Naive B cell (primary cell): ENCODE measurements at places on chromosomes 13 and 19. TPM values are rescaled to one million over a fixed set of nuclear protein-coding genes. Genes with fewer than 3 reads are reported as not detected.

DNA sequence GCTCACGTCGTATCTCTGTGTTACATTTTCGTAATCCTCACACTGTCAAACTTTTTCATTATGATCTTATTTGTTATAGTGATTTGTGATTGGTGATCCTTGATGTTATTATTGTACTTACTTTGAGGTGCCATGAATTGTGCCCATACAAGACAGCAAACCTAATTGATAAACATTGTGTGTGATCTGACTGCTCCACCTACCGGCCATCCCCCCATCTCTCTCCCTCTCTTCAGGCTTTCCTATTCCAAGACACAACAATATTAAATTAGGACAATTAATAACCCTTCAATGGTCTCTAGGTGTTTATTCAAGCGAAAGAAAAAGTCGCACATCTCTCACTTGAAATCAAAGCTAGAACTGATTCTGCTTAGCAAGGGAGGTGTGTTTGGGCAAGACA is 349.3 kb downstream of the RBM26 start:
- DNase-seq: no peak
- no peak overlapping the region for H3K4me3 ChIP-seq
- no peaks in the 10 kb centered on the region for H3K36me3 ChIP-seq
- H3K27me3 ChIP-seq: peaks cover 12% of the 10 kb centered on the region
- no peaks in the 10 kb centered on the region for H3K4me1 ChIP-seq

DNA sequence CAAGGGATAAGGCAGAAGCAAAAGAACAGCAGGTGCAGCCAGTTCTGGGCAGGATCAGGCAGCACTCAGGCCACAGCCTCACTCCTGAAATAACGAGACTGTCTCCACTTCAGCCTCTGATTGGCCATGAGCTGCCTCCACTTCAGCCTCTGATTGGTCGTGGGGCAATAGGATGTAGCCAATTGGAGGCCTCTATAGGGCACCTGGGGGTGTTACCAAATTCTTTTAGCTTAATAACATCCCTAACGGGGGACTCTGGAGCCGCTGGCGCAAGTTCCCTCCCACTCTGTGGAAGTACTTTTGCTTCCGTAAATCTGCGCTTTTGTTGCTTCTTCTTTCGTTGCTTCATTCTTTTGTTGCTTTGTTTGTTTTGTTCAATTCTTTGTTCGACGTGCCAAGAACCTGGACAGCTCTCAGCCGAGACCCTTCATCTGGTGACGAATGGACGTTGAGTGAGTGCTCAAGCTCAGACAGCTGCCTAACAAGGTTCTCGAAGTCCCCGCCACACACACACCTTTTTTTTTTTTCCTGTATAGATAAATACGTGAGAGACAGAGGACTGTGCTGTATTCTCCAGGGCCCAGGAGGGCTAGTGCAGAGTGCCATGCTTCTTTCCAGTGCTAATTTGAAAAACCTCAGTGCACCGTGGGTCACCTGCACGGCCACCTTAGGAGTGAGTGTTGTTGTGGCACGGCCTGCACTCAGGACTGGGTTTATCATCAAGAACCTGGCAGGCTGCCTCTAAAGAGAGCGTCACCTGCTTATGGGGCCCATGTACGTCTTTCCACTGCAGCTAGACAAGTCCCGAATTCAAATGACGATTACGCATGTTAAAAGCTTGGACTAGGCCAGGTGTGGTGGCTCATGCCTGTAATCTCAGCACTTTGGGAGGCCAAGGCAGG is 32.0 kb upstream of the TUBGCP3 start:
- peaks cover under 1% of the 10 kb centered on the region for H3K4me1 ChIP-seq
- peak; percentile 28 for DNase-seq
- H3K36me3 ChIP-seq: no peaks in the 10 kb centered on the region
- H3K4me3 ChIP-seq: peak overlapping the region; percentile 6
- no peak overlapping the region for H3K27ac ChIP-seq

GRCh38 chr19:35404879-35405622 is 34.2 kb downstream of the GPR42 start:
- peaks cover 11% of the 10 kb centered on the region for H3K27me3 ChIP-seq
- H3K4me1 ChIP-seq: peaks cover 17% of the 10 kb centered on the region
- no peak overlapping the region for H3K4me3 ChIP-seq
- H3K36me3 ChIP-seq: no peaks in the 10 kb centered on the region
- no peak overlapping the region for H3K27ac ChIP-seq

DPF1 gene
- not detected for polyA plus RNA-seq

DNA sequence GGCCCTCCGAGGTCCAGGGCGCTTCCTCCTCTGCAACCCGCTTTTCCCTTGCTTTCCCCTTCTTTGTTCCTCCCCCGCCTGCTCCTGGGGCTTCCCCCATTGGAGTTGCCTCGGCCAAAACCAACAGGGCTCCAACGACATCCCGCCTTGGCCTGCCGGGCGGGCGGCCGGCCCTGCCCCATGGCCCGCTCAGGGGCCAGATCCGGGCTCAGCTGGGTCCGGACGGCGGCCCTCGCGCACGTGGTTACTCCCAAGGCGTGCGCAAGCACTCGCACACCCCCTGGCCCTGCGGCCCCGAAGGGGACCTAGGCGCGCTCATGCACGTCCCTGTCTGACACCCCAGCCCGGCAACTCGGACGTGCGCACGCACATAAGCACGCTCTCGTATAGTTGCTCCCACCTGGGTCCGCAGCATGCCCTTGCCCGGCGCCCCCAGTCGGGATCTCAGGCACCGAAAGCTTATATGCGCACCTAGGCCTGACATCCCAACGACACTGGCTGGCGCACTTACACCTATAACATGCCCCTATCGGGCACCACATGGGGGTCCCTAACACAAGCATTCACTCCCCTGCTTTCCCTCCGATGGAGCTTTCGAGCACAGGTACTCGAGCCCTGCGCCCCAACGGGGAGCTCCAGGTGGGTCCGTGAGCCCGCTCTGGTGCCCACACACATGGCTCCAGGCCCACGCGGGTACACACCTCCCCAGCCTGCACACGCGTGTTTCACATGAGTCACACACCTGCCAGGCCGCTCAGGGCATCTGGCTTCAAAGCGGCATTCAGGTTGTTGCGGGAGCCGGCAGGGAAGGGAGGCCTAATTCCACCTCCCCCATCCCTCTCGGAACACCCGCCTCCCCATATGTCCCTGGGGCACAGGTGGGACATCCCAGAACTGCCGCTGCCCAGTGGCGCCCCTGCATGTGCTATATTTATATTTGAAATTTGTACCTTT is 15.0 kb downstream of the NFIX start:
- H3K36me3 ChIP-seq: no peaks in the 10 kb centered on the region
- no peak overlapping the region for H3K4me3 ChIP-seq
- peaks cover 31% of the 10 kb centered on the region for H3K27me3 ChIP-seq
